ENCODE measurements at places on chromosomes 2 and 18.

DNA sequence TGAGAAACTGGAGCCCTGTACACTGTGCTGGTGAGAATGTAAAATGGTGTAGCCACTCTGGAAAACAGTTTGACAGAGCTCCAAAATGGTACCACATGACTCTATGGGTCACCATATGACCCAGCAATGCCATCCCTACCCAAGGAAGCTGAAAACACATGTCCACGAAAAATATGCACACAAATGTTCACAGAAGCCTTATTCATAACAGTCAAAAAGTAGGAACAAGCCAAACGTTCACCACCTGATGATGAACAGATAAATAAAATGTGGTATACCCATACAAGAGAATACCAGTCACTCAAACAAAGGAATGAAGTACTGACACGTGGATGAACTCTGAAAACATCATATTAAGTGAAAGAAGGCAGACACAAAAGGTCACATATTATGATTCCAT is 4.6 kb downstream of the AFG3L2 start:
- peaks cover 95% of the 10 kb centered on the region for H3K4me1 ChIP-seq
- no peak for DNase-seq
- peak overlapping the region; percentile 100 for H3K27ac ChIP-seq
- H3K27me3 ChIP-seq = no peaks in the 10 kb centered on the region

GRCh38 chr2:136381722-136382633 is 264.0 kb upstream of the CXCR4 start:
- H3K27ac ChIP-seq = no peak overlapping the region
- H3K4me3 ChIP-seq = no peak overlapping the region
- H3K4me1 ChIP-seq = peaks cover 14% of the 10 kb centered on the region
- no peaks in the 10 kb centered on the region for H3K36me3 ChIP-seq
- no peaks in the 10 kb centered on the region for H3K27me3 ChIP-seq

GRCh38 chr2:46347648-46348280 is 50.6 kb downstream of the EPAS1 start:
- no peak overlapping the region for H3K4me3 ChIP-seq
- peak overlapping the region; percentile 87 for H3K27ac ChIP-seq
- peaks cover 45% of the 10 kb centered on the region for H3K36me3 ChIP-seq
- no peak for DNase-seq

DNA sequence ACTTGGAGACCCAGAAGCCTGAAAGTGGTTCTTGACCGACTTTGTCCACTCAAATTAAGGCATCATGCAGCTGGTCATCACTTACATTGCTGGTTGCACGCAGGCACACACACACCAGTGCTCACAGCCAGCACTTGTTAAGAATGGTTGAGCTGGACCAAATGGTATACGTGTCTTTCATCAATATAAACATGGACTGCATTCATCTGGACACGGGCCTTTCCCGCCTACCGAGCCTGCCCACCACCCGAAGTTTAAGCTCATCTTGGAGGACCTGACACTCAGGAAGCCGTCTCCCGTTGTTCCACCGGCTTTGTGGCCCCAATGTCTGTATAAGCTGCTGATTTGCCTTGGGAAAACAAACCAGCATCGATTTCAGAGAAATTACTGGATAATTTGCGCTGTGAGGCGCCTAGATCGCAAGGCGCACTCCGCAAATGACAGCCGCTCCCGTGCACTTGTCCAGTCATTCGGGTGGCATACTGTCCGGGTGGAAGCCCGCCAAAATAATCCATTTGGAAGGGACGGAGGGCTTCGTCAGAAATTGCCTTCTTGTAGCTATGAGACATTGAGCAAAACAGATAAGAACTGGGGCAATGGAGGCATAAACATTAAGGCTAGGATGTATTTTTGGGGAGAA is 40.1 kb upstream of the AKAIN1 start:
- H3K4me1 ChIP-seq = peaks cover 62% of the 10 kb centered on the region
- DNase-seq = peak; percentile 15
- no peaks in the 10 kb centered on the region for H3K27me3 ChIP-seq
- peak overlapping the region; percentile 80 for H3K4me3 ChIP-seq

- no peaks in the 10 kb centered on the region for H3K4me1 ChIP-seq
- no peak overlapping the region for H3K4me3 ChIP-seq
- no peaks in the 10 kb centered on the region for H3K27me3 ChIP-seq
- peak; percentile 49 for DNase-seq
These were observed 282.9 kb downstream of the DYSF start for GRCh38 chr2:71736091-71736861.

DNA sequence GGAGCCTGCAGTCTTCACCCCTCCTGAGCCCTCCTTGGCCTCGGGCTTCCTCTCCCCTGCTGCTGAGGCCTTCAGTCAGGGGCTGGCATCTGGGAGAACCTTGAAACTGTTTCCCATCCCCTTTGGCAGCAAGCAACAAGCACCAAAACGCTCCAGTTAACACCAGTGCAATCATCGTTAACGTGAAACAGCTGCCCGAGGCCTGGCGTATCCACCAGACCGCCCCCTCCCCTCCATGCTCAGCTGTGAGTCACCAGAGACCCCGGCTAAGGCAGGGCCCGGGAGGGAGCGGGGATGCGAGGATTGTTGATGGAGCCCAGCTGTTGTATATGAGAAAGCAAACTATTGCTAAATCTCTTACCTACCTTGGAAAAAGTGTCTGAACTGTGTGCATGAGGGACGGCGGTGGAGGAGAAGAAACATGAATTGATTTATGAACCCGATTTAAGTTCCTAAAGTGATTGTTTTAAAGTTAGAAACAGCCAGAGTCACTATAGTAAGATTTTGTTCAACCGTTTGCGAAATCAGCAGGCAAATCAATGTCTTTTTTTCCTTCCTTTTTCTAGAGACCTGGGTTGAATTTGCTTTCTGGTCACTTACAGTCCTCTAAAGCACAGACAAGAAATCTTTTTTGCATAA is 5.2 kb downstream of the ZFP36L2 start:
- DNase-seq = peak; percentile 78
- peaks cover 36% of the 10 kb centered on the region for H3K36me3 ChIP-seq
- H3K27ac ChIP-seq = peak overlapping the region; percentile 99

GRCh38 chr2:33598561-33599174 is 431 bp downstream of the FAM98A start:
- peaks cover 53% of the 10 kb centered on the region for H3K4me1 ChIP-seq
- no peaks in the 10 kb centered on the region for H3K27me3 ChIP-seq
- peaks cover 16% of the 10 kb centered on the region for H3K36me3 ChIP-seq
- DNase-seq = no peak

- H3K4me3 ChIP-seq = no peak overlapping the region
- no peaks in the 10 kb centered on the region for H3K27me3 ChIP-seq
- DNase-seq = no peak
- H3K36me3 ChIP-seq = no peaks in the 10 kb centered on the region
These were observed 86.8 kb upstream of the UXS1 start for GRCh38 chr2:106280722-106281446.

DNA sequence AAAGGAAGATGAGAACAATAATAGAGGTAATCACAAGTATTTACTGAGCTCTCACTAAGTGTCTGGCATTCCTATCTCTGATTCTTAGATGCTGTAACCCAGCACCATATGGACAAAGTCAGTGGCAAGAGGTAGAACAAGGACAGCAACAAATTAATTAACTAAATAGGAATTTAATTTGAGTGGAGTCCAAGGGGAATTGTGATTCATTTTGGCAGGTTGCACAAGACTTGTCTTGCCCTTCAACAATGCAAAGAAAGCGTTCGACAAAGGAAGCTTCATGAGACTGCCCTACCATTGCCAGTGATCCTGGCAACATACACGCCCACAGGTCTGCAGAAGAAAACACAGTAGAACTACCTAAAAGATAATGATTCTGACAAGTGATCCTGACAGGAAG is 221.6 kb downstream of the RBM43 start:
- DNase-seq = no peak
- H3K4me3 ChIP-seq = no peak overlapping the region
- H3K27me3 ChIP-seq = no peaks in the 10 kb centered on the region
- no peaks in the 10 kb centered on the region for H3K36me3 ChIP-seq

DNA sequence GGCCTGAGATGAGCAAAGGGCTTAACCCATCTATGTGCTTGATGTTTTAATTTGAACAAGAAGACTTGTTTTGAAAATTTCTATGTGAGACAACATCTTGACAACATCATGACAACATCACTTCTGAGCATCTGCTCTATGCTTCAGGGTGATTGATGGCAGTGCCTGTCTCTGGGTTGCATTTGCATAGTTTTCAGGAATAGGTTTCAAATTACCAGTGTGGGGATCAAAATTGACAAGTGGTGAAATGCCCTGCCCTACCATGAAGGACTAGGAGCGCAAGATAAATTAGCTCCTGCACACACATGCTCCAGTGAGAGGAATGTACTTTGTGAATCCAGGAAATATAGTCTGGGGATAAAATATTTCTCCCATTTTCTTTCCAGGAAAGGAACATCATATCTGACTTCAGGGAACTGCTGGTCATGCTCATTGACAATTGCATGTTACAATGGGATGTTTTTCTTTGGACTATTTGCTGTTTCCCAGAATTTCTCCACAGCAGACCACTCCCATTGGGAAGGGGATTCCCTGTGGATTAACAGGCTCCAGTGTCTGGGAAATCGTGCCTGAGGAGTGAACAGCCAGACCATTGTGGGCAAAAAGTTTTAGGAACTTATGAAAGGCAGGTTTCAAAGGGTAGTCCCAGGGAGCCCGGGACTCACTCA is 45.3 kb upstream of the IL1R2 start:
- no peak for DNase-seq
- no peak overlapping the region for H3K27ac ChIP-seq
- H3K4me3 ChIP-seq = no peak overlapping the region

GRCh38 chr18:46632401-46633071 is 24.5 kb downstream of the LOXHD1 start:
- H3K36me3 ChIP-seq = no peaks in the 10 kb centered on the region
- DNase-seq = no peak
- no peaks in the 10 kb centered on the region for H3K4me1 ChIP-seq
- peaks cover 22% of the 10 kb centered on the region for H3K27me3 ChIP-seq
- no peak overlapping the region for H3K4me3 ChIP-seq

GRCh38 chr18:53601344-53601743 is 623.1 kb downstream of the MBD2 start:
- H3K4me3 ChIP-seq = no peak overlapping the region
- H3K27ac ChIP-seq = no peak overlapping the region
- DNase-seq = no peak
- H3K27me3 ChIP-seq = no peaks in the 10 kb centered on the region

- no peak overlapping the region for H3K27ac ChIP-seq
- no peak for DNase-seq
- no peaks in the 10 kb centered on the region for H3K36me3 ChIP-seq
- no peak overlapping the region for H3K4me3 ChIP-seq
- no peaks in the 10 kb centered on the region for H3K4me1 ChIP-seq
- H3K27me3 ChIP-seq = no peaks in the 10 kb centered on the region
These were observed 44.4 kb downstream of the TFPI start for GRCh38 chr2:187509667-187510417.

DNA sequence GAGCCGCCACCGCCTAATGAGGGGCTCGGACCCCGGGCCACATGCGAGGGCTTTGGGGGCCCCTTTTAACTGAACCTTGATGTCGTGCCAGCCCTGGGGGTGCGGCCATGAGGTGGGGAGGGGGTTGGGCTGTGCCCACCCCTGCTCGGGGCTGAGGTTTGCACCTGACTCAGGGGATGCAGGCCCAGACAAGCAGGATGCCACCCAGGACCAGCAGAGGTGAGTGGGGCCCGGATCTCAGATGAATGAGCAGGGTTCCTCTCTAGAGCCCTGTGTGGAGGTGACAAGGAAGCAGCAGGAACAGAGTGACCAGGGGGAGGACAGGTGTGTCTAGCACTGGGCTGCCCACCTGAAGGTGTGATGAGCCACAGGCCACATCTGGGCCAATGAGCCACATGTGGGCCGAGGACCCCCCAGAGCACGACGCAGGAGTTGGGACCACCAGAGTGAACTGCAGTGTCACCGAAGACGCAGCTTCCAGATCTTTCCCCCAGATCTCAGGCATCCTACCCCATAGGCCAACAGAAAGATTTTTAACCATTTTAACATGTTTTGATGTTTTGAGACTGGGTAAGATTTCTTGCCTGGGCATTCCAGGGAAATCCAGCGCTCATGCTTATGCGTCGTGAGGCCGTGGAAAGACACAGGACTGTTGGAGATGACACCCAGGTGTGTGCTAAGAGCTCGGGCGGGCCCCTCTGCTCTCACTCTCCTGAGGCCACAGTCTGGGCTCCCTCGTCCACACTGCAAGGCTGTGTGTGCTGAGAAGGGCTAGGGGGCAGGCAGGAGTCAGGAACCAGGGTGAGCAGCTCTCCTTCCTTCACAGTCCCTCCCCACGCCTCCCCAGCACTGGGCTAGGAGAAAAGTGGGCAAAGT is 73.6 kb downstream of the DDX1 start:
- no peak for DNase-seq
- no peak overlapping the region for H3K4me3 ChIP-seq
- H3K27ac ChIP-seq = no peak overlapping the region
- H3K36me3 ChIP-seq = no peaks in the 10 kb centered on the region
- H3K27me3 ChIP-seq = no peaks in the 10 kb centered on the region

DNA sequence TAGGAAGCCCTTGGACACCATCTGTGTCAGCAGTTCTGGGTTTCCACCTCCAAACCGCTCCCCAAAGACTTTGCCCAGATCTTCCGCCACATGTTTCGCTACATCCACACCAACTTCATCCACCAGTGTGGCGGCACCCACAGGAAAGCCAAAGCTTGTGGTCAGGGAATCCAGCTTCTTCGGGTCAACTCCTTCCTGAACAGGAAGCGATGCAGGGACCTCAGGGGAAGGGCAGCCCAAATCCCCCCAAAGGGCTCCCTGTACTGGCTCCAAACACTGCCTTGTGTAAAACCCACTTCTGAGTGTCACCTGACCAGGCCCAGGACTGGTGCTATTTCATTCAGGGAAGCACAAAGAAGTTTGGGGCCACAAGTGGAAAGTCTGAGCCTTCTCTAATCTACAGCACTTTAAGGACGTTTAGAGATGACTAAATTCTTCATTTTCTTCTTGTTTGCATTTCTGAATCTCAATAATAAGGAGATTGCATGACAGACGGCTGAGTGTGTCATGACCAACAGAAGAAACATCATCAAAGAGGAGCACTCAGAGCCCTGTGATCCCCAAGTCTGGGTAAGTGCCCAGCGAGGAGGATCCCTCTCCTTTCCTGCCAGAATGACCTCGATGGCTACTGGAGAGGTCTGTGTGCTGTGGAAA is 20.8 kb downstream of the GAREM2 start:
- H3K27ac ChIP-seq = no peak overlapping the region
- no peak for DNase-seq
- H3K4me1 ChIP-seq = peaks cover 21% of the 10 kb centered on the region

DNA sequence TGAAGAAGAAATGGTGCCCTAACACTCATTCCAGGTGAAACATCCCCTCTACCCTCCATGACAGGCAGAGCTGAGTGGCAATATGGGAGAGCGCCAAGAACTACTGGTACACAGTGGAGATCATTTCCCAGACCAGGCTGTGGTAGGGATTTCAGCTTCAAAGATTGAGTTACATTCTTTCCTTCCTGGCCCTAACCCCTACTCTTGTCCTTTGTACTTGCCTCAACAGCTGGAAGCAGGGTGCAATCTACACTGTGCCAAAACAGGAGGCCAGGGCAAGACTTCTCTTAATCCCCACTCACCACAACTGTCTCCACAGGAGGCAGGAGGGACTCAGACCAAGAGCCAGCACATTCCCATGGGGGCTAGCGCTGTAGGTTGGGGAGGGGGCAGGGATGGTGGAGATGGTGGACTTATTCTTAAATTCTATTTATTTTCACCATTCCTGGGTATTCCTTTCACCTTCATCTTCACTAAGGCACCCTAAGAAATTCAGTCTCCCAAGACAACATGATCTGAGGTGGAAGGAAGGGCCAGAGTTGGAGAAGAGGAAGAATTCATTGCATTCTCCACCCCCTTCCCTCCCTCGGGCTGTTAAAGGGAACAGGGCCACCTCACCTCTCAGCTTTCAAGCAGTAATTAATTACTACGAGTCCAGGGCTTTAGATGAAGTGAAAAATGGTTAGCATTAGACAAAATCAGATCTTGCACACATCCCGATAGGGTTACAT is 65.9 kb downstream of the AAK1 start:
- peak overlapping the region; percentile 69 for H3K27ac ChIP-seq
- H3K4me1 ChIP-seq = peaks cover 83% of the 10 kb centered on the region
- DNase-seq = no peak
- H3K36me3 ChIP-seq = no peaks in the 10 kb centered on the region
